ENCODE measurements at places on chromosomes 2 and 18.

- DNase-seq, result no peak
Measured at GRCh38 chr2:165927353-165927752, 26.2 kb downstream of the TTC21B start.

- DNase-seq, result no peak
Measured at GRCh38 chr2:224723586-224724217, 7.5 kb upstream of the CCDC195 start.

DNA sequence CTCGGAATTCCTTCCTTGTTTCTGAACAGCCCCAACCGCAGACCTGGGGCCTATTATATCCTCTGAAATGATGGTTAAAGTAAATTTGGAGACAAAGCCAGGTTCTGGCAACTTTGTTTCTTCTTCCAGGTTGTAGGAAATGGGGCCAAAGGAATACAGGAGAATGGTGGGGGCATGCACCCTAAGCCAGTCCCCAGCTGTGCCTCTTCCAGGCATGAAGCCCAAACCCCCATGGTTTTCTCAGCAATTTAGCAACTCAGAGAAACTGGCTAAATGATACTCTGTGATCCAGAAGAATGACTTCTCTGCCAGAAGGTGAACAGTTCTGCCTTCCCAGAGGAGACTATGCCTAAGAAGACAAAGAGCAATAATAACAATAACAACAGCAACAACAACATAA lies 635.0 kb upstream of the FANCL start:
- DNase-seq, result no peak

- no peak for DNase-seq
Measured at GRCh38 chr2:20330192-20330591, 20.5 kb downstream of the PUM2 start.
